ENCODE measurements at places on chromosomes 3 and 15.

DNA sequence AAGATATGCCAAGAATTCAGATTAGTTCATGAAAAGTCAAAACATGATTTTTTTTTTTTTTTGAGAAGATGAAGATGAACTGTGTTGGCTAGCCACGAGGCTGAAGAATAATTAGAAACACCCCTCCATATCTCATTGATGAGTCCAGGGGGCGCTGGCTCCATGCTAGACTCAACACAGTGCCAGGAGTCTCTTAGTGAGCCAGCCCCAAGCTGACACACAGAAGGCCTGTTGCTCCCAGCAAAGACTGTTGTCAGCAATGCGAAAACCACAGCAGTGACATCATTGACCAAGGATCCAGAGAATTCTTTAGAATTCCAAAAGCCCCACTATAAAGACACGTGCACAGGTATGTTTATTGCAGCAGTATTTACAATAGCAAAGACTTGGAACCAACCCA, 185.2 kb downstream of the ANXA2 start:
- no peak for ATAC-seq

DNA sequence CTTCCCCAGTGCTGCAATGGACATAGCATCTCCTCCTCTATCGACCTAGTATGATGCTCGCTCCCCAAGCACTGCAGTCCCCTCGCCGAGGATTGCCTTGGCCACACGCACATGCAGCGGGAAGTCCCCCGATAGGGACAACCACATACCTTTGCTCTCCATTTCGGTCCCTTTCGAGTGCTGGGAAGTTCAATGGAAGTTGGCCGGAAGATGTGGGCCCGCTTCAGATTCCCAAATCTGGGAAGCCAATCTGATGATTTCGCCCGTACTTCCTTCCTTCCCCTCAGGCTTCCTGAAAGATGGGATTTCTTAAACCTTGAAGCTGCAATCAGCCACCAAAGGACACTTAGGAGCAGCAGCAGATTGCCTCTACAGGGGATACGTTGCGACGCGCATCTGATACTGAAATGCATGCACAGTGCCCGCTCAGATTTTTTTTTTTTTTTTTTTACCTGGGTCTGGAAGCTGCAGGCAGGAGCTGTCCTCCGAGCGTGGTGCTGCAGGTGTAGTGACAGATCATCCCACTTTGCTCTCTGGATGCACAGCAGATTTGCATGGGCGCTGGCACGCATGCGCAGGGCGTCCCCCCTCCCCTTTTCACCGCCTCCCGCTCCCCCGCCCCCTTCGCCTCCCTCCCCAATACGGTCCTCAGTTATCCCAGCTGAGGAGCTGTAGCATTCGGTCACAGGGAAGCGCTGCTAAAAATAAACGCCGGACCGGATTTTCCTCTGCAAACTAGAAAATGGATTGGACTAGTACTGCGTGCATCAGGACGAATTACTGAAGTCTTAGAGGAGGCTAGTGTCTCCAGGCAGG, at the start of gene FGF12:
Gene FGF12 (minus strand): TSS at position 510 of the 816 bp plus-strand sequence.
- peak; percentile 62 for ATAC-seq

- no peak for ATAC-seq
These were observed 159.5 kb downstream of the TIGIT start for GRCh38 chr3:114453361-114453780.

DNA sequence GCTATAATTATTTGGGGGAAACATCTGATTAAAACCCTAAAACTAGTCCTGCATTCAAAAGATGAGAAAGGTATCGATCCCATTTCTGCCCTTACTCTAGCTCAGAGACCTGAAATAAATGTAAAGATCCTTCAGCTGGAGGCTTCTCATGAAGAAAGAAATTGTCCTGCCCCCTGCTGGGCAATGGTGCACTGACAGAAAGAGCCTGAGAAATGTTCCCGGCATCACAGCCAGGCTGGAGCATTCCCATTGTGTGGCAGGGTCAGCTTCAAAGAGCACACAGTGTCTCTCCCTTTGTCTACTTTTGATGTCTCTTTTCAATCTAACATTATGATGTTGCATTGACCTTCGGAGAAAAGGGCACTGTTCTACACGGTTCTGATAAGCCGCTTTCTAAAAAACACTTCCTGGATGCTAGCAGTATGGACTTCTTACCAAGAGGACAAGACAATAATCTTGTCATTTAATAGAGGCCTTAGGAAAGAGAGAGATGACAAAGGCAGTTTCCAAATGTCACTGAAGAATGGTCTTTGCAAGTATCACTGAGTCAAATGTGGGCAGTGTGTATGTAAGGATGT, 287.5 kb downstream of the MAGI1 start:
- ATAC-seq = no peak

DNA sequence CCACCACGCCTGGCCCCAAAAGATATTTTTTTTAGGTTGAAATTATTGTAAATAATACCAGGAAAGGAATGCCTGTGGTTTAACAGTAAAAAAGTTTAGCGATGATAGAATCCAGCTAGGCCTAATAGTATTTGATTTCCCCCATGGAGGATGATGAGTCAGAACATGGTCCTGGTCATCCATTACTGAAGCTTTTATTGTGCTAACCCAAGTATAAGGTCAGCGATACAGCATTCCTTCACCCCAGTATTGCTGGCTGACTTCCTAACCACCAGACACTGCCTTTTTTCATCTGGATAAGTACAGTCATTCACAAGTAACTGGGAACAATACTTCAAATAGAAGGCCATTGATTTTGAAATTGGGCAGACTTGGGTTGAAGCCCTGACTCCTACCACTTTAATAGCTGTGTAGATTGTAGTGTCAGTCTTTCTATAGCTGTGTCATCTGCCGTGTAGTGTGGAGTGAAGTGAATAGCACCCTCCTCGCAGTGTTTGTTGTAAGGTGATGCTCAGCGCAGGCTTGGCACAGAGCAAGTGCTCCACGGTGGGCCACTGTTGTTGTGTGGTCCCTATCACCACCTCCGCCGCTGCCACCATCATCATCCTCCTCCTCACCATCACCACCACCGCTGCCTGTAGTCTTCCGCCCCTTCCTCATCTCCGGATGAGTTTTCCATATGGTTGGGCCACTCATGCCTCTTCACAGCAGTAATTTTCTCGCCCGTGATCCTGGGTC, 436.0 kb upstream of the TPM1 start:
- peak; percentile 43 for ATAC-seq

All from gastroesophageal sphincter (tissue), 4 donors.